Activated naive CD8-positive, alpha-beta T cell treated with anti-CD3 and anti-CD28 coated beads for 36 hours (primary cell): ENCODE measurements at places on chromosomes 7 and 10. TPM values are rescaled to one million over a fixed set of nuclear protein-coding genes. Genes with fewer than 3 reads are reported as not detected.

The SSC4D gene
- 0.40 TPM for total RNA-seq

The LBX1 gene
- total RNA-seq: not detected

The LRGUK gene
- total RNA-seq: 0.12 TPM

The PKD2L1 gene
- not detected for total RNA-seq

The MAP3K8 gene
- total RNA-seq: 18.5 TPM

The SPDYE5 gene
- not detected for total RNA-seq

The ZNF804B gene
- total RNA-seq: not detected

The NPTX2 gene
- not detected for total RNA-seq

The GNGT1 gene
- total RNA-seq: not detected

The GPR22 gene
- not detected for total RNA-seq

The IGFBP1 gene
- not detected for total RNA-seq

The LFNG gene
- 21.0 TPM for total RNA-seq

The NPC1L1 gene
- total RNA-seq: not detected

The ECHS1 gene
- 58.1 TPM for total RNA-seq

The CD36 gene
- not detected for total RNA-seq

The GIMAP1 gene
- total RNA-seq: 6.1 TPM

The RHOBTB1 gene
- total RNA-seq: not detected

The C10orf62 gene
- total RNA-seq: not detected

The CAMK1D gene
- 11.9 TPM for total RNA-seq

The FOXI2 gene
- total RNA-seq: not detected

The PLEKHS1 gene
- total RNA-seq: not detected

The MOGAT3 gene
- total RNA-seq: not detected

The RBP4 gene
- not detected for total RNA-seq

The HMX3 gene
- 0.24 TPM for total RNA-seq

The ZMYND11 gene
- 21.7 TPM for total RNA-seq

The C10orf67 gene
- 0.60 TPM for total RNA-seq

The SPDYE2B gene
- total RNA-seq: not detected
